ENCODE measurements at places on chromosomes 16 and 17. TPM values are rescaled to one million over a fixed set of nuclear protein-coding genes. Genes with fewer than 3 reads are reported as not detected.
A peak's percentile ranks its signal among the peaks of the same experiment; 100 is the strongest.

The ALDH3A1 gene
- 0.76 TPM for polyA plus RNA-seq

The NKD1 gene
- 3.0 TPM for polyA plus RNA-seq

The HSD17B2 gene
- polyA plus RNA-seq: not detected

The OR3A1 gene
- not detected for polyA plus RNA-seq

The HAS3 gene
- 6.5 TPM for polyA plus RNA-seq

DNA sequence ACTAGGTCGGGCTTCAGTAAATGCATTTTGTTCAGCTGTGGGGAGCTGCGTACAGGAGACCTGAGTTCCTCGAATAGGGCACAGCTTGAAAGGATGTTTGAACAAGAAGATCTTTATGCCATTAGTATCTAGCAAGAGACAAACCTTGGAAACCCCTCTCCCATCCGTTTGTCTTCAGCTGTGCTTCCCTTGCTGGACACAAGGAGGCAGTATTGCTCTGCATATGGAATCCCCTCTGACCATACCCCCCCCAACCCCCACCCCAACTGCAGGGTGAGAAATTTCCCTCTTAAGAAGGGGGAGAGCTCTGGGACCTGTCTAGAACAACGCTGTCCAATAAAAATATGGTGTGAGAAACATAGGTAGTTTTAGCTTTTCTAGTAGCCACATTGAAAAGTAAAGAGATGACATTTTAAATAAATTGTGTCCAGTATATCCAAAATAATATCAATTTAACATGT, 1.6 kb downstream of the MRM1 start:
- peak; percentile 54 for DNase-seq

DNA sequence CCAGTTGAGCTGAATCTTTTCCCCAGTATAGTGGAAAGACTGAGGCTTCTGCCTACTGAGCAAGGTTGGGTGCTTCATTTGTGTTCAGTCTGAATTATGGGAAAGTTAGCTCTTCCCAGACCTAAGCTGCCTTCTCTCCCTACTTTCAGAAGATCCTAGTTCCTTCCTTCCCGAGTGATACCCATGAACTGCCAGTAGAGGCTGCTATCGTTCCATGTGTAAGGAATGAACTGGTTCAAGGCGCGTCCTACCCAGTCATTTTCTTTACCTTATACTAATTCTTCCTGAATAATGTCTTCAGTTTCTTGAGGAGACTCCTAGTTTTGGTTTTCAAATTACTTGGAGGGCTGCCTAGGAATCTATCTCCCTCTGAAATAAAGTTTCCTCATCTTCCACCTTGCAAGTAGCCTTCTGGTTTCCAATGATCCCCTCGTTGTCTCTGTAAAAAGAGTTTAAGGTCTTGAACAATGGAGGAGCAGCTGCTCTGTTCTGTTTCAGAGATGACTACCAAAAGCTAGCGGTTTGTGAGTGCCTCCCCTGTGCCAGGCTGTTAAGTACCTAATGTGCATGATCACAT, 934 bp upstream of the AOC2 start:
- peak; percentile 72 for DNase-seq

DNA sequence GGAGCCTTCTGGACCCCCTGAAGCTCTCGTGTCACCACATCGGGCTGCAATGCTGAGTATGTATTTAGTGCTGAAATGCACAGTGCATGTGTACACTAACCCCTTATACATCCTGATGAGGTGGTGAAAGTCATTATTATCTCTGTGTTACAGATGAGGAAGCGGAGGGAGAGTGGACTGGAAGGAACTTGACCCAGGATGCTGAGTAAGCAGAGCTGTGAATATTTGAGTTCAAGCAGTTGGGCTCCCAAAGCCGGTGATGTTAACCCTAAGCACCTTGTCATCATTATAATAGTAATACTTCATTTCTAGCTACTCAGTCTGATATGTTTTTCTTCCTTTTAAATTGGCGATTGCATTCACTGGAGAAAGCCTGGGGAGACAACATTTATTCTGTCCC, 25.9 kb upstream of the NKD1 start:
- no peak for DNase-seq

GRCh38 chr17:79033046-79033616, 9.2 kb downstream of the C1QTNF1 start:
- DNase-seq: no peak

GRCh38 chr16:1707193-1707790, 1.3 kb downstream of the MAPK8IP3 start:
- DNase-seq: peak; percentile 22

DNA sequence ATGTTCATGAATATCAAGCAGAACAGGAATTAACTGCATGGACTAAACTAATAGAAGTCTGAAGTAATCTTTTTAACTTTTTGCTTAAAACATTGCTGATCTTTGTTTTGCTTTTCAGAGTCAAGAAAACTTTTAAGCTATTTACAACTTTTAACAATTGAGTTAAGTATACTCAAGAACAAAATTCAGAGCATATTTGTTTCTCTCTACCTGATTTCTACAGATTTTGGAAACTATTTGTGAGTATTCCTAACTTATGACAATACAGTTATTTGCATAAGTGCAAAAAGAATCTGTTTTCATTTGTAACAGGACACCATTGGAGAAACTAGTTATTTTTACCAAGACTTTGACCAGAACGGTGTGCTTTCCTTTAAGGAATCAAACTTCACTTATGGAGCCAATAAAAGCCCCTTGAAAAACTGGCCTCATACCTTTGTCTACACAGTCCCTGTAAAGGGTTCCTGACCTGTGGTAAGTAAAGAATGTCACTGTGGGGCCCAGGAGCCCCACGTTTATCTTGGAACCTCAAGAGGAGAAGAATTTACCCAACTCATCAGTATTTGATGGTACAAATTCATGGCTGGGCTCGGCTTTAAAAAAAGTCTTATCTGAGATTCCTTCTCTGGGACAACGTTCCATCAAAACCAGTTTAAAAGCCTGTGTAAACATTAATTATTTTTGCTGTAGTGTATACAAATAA, 11.3 kb upstream of the LDHD start:
- DNase-seq: no peak

DNA sequence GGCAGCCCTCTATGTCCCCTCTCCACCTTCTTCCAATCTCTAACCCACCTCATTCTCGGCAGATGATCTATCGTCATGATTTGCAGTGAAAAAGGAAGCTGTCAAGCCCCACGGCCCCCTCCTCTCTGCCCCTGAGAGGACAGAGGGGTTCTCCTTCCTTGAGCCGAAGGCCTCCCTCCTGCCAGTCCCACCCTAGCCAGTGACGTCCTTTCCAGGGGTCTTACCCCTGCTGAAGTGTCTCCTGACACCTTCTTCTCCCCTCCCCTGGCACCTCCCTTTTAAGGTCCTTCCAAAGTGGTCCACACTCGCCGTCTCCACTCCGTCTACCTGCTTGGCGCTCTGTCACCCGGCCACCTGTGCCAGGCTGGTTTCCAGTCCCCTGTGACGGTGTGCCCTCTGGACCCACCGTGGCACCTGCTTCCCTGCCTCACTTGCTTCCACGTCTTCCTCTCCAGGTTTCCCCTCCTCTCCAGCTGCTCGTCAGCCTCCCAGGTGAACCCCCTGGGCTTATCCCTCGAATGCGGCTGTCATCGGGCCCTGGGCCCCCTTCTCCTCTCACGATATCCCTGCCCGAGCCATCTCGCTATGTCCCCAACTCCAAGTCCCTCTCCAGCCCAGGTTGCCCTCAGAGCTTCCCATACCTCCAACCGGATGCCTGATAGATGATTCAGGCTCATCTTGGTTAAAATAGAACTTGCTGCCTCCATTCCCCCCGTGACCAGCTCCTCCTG, 5.7 kb downstream of the CCDC102A start:
- no peak for DNase-seq

DNA sequence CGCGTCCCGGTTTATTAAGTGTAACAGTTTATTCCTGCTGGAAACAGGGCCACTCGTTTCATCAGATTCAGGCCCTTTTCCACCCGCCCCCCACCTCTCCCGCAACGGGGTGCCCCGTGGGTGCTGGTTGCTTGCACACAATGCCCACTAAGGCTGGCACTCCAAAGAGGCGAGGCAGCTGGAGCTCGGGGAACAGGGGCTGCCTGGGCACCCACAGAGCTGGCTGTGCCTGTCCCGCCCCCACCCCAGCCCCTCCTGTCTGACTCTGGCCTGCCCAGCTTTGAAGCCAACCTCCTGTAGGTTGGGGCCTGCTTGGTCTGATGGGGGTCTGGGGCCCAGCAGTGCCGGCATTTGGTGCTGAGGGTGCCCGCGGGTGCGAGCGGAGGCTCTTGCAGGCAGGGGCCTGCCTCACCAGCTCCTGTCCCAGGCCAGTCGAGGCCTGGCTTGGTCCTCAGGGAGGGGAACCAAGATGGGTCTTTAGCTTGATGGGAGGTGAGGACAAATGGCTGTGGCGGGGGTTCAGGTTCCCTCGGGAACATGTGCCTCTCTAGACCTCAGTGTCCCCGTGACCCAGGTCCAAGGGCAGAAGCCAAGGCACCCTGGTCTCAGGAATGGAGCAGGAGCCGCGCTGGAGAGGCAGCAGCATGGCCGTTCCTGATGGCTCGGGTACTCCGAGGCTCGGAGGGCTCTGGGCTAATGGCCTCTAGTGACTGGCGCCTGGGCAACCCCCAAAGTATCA, 20.1 kb downstream of the MYBBP1A start:
- no peak for DNase-seq

DNA sequence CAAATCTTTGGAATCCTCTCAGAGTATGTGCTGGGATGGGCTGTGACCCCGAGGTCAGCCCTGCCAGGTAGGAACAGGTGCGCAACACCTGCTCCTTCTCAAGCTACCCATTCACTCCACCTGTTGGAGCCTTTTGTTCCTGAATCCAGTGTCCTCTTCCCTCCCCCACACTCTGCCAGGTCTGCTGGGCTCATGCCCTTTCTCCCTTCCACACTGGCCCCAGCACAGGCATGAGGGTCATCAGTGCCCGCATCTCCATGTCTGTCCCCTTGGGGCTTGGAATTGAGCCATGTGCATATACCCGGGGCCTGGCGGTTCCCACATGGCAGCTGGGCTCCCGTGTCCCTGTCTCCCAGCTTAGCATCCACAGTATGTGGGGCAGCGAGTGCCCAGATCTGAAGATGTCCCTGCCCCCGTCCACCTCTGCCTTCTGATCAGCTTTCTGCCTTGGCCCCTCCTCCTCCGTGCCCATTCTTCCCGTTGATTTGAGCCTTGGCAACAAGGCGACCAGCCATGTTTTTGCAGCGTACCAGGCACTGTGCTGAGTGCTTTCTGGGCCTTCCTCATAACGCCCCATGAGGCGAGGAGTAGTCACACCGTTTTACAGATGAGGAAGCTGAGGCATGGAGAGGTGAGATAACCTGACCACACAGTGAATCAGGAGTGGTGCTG, 102.2 kb downstream of the RAP1GAP2 start:
- no peak for DNase-seq

DNA sequence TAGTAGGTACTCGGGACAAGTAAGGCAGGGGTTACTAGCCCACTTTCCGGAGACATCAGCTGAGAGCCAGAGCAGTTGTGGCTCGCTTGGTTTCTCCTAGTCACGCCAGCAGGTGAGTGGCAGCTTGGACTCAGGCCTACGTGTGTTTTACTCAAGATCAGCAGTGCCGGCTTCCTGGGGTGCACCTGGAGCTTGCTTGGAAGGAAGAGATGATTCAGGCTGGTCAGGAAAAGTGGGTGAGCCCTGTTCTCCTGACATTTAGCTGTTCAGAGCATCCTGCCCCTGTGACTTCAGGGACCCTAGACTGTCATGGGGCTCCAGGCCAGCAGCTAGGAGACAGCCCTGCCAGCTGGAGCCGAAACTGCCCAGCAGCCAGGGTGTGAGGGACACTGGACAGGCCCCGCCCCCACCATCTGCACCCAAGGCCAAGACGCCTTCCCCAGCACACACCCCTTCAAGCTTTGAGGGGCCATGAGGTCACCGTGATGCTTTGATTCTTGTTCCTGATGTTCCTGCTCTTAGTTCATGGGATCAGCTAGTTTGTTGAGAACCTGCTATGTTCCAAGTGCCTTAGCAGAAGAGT, 238.0 kb upstream of the CIBAR2 start:
- no peak for DNase-seq

DNA sequence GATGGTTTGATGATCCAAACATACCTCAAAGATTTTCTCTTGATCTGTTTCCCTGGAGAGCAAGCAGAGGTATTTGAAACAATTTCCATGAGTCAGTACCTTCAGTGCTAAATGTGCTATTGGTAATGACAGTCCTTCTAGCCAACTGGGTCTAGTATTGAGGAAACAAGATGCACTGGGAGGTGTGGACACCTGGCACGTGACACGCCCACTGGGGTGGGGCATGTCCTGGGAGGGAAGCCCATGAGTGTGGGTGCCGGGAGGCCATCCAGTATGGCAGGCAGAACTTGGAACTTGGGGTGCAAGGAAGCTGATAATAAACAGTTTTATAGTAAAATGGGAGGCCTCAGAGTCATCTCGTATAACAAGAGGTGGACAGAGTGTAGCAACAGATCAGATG, 17.9 kb upstream of the AKAP1 start:
- no peak for DNase-seq

GRCh38 chr16:79163691-79164387, 436.7 kb downstream of the MAF start:
- no peak for DNase-seq

DNA sequence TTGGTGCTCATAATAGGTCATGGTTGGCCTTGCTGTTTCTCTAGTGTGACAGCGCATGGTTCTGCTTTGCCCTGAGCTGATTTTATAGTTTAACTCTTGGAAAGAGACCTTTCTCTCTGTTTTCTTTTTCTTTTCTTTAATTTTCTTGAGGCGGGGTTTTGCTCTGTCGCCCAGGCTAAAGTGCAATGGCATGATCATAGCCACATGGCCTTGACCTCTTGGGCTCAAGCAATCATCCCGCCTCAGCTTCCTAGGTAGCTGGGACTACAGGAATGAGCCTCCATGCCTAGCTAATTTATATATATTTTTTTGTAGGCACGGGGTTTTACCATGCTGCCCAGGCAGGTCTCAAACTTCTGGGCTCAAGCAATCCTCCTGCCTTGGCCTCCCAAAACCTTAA, 80.4 kb upstream of the DNAJA2 start:
- DNase-seq: no peak

GRCh38 chr17:55750750-55751657, at the start of gene PCTP:
TSS of gene PCTP (plus strand) at chr17:55751051. CDS start at chr17:55751104, 53 bp downstream.
- DNase-seq: peak; percentile 90

DNA sequence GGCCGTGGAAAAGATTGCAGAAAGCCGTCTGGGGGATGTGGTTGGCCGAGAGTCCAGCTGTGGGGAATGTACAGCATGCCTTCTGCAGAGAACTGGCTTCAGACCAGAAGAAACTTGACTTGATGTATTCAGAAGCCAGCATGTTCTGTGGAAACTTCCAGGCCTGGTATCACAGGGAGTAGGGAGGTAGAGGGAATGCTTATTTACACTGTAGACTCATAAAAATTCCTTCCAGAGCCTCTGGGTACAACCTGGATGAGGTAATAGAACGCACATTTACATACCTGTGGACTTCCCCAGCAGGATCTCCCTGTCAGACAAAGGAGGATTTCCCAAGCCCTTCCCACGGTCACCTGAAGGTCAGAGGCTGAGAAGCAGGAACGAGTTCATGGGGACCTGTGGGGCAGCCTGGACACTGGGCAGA, 11.8 kb upstream of the GAS7 start:
- DNase-seq: no peak

GRCh38 chr17:76736349-76737081, 616 bp downstream of the SRSF2 start:
- peak; percentile 85 for DNase-seq

- DNase-seq: no peak
These were observed 39.8 kb downstream of the RMI2 start for GRCh38 chr16:11384956-11385586.
